Activated CD4-positive, alpha-beta T cell treated with anti-CD3 and anti-CD28 coated beads for 24 hours (primary cell): ENCODE measurements at places on chromosomes 12 and 14.

GRCh38 chr12:49716553-49716952 is 9.3 kb upstream of the FMNL3 start:
- DNase-seq, result no peak

GRCh38 chr12:57169969-57170368 is 22.6 kb upstream of the LRP1-AS start:
- DNase-seq, result no peak

- DNase-seq, result no peak
Measured at GRCh38 chr14:24172261-24172860, 481 bp downstream of the REC8 start.

- no peak for DNase-seq
Measured at GRCh38 chr12:10623131-10623530, 9.7 kb upstream of the MAGOHB start.

DNA sequence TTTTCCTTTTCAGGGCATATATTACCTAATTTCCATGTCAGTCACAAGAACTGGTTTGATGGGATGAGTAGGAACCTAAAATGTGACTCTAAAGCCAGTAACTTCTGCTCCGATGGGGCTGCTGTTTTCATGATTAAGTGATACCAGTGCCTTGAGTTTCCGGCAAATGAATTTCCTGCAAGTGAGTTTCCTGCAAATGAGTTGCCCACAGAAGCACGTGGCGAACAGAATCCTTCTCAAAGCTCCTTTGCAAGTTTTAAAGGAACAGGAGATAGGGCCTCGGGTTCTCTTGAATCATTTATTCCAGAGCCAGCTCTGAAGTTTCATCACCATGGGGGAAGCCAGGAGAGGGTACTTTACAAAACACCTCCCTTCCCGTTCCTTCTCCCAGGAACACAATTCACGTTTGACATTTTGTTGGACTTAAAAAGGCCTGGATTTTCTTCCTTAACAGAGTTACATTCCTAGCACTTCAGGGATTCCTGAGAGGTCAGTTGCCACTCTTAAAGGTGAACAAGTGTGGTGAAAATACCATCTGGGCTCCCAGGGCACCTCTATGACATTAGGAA is 2.2 kb upstream of the PPTC7 start:
- DNase-seq, result no peak
